ENCODE measurements at places on chromosomes 12 and 14.

DNA sequence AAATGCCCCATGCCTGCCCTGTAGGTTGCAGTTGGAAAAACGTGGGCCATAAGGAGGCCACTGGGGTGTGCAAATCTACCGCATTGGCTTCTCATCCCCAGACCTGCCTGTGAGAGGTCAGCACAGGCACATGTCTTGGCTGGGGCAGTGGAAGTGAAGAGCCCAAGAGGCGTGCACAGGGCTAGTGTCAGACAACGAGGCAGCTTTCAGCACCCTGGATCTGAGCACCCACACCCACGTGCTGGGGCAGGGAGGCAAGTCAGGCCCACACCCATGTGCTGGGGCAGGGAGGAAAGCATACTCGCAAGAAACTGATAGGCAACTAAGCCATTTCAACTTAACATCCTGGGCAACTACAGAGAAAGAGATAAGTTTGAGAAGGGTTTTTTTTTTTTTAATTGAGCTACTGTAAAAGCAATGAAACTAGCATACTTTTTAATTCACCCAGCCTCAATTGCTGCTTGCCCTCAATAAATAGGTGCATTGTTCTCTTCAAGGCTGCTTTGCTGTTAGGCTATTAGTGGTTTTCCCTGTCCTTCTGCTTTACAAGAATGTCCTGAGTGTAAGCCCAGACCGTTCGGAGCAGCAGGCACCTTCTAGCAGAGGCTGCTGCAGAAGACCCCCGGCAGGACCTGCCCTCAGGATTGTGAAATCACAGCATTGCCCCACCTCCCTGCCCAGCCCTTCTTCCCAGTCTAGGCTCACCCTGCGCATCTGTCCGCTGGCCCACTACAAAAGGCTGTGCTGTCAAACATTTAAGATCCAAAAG lies 355.3 kb upstream of the FKBP4 start:
- DNase-seq: no peak

DNA sequence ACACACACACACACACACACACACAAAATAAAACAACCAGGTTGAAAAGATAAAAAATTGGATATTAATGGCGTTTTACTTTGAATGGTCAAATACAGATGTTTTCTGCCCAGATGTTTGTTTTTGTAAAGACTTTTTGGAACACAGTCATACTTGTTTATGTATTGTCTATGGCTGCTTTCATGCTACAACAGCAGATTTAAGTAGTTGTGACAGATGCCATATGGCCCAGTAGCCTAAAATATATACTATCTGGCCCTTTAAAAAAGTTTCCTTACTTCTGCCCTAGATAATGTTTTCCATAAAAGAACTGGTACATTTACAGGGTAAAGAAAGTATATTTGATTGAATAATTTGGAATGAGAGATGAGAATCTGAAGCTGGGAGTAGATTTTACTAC lies 1362.8 kb upstream of the SEL1L start:
- DNase-seq: no peak

DNA sequence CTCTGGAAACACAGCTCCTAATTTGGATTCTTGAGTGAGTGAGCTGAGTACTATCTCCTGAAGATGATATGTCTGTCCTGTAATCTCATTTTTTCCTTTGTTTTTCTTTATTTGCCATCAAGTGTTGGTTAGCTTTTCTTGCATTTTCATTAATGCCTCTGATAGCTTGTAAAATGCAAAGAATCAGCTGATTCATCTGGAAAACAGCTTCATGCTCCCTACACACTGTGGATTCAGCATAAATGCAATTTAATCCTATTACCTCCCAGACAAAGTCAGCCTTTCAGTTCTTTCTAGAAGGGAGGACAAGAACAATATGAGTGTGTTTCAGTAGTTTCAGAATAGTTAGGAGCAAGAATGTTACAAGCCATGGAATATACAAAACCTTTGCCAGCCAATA lies 79.4 kb downstream of the DACT1 start:
- DNase-seq: no peak

DNA sequence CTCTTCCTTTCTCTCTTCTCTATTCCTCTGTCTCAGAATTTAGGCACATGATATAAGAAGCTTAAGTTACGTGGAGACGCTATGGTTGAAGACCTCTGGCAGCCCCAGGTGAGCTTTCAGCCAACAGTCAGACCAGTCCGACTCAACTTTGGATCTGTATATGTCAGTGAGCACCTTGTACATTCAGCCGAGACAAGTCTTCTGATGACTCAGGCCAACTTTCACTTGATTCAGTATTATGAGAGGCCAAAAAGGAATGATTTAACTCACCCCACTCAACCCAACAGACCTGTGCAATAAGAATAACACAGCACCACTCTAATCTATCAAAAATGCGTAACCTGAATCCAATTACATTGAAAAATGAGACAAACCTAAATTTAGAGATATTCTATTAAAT lies 47.5 kb upstream of the FOXG1 start:
- DNase-seq: no peak

GRCh38 chr12:125512541-125513298 lies 447.5 kb downstream of the AACS start:
- no peak for DNase-seq

DNA sequence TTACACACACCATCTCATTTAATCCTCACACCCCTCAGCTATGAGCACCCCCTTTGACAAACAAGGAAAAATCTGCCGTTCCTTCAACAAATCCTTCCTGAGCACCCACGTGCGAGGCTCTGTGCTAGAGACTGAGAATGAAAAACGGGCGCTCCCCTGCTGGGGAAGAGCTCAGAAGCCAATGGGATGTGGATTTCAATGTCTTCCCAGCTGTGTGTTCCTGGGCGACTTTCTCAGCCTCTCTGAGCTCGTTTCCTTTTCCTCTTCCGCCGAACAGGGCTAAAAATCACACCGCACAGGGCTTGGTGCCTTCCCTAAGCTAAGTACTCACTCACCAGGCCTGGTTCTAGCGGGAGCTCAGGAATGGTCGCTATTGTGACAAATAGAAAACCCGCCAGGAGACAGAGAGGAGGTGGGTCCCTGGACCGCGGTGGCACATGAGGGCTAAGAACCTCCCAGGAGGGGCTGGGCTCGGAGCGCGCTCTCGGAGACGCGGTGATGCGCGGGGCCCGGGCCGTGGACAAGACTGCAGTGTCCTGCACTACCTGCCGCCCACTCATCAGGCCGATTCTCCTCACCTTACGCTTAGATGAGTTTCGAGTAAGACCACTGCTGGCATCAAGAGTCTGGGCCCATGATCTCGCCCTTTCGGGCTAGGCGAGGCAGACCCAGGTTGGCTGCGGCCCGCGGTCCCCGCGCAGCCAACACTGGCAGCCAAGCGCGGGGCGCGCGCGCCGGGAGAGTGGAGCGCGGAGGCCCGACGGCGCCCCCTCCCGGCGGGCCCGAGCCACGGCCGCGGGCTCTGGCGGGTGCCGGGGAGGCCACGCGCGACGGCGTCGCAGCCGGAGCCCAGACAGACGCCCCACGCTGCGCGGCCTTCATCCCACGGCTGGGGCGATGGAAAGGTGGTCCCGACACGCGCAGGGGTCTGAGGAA lies 17.0 kb downstream of the ZDHHC22 start:
- DNase-seq: peak; percentile 53

- no peak for DNase-seq
Measured at GRCh38 chr14:54798465-54799124, 104.0 kb downstream of the GCH1 start.

DNA sequence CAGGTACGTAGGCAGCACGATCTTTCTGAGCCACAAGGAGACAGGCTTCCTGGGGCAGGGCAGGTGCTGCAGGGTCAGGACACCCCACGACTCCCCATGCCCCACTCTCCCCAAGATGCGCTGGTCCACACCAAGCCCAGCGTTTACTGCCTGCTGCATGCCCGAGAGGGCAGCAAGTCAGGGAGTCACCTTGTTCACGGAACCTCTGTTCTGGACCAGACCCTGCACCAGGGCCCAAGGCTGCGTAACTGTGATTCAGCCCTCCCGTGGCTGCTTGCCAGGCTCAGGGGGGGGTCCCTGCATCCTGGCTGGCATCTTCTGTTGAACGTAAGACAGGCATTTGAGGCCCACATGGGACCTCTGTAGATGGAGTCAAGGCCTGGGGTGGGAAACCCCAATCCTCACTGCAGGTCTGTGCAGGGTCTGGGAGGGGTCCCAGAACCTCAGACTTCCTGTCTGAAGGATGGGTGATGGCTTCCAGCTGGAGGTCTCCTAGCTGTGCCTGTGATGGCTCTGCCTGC lies 228.6 kb upstream of the RTL1 start:
- no peak for DNase-seq

- DNase-seq: peak; percentile 3
Measured at GRCh38 chr14:101222362-101223070, 319.0 kb upstream of the RTL1 start.

GRCh38 chr12:78331753-78332152 lies 501.1 kb downstream of the NAV3 start:
- DNase-seq: no peak

DNA sequence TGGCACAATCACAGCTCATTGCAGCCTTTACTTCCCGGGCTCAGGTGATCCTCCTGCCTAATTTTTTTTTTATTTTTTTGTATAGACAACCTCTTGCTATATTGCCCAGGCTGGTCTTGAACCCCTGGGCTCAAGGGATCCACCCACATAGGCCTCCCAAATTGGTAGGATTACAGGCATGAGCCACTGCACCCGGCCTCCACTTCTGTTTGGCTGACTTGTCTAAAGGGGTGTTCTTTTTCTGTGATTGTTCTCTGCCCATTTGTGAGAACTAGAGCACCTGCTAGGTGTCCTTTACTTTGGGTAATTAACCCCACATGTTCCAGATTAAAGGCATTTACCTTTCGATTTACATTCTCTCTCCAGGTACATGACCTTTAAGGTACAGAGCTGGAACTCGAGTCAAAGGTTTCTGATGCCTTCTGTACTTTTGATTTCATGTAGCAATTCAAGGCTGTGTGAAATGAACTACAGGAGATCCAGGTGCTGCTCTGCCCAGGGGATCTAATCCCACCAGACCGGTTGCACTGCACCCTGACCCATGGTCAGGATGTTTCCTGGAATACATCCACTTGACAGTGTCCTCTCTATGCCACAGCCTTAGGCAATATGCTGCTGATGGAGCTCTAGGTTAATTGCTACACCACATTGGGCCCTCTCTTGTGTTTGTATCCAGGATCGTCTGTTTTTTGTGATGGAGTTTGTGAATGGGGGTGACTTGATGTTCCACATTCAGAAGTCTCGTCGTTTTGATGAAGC lies 163.6 kb downstream of the PRKCH start:
- peak; percentile 78 for DNase-seq

DNA sequence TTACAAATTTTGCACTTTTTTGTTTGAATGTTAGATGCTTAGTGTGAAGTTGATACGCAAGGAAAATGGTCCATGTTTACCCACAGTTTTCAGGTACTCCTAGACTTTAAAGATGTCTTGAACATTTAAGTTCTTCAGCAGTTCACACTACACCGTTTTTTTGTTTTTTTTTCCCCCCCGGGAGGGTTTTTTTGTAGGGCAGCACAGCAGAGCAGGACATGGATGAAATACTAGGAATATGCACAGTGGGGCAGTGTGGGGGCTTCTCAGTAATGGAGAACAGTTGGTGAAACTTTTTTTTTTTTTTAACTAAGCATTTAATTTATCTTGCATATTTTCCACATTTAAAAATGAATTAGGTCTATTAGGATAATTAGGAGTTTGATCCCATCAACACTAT lies 4.9 kb downstream of the RAN start:
- DNase-seq: no peak

DNA sequence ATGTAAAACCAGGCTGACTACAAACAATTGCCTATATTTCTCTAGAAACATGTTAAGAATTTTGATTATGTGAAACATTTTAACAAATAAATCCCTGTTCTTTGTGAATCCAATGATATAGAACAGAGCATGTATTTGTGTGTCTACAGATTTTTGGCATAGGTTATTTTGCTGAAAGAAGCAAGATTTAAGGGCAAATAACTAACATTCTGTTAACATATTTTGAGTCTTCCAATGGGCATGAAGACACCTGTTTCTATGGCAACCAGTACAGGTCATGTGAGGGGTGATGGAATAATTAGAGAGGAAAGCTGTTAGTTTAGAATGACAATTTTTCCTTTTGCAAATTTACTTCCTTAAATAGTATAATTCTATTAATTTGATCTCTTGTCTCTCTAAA lies 8.8 kb downstream of the ART4 start:
- DNase-seq: no peak

DNA sequence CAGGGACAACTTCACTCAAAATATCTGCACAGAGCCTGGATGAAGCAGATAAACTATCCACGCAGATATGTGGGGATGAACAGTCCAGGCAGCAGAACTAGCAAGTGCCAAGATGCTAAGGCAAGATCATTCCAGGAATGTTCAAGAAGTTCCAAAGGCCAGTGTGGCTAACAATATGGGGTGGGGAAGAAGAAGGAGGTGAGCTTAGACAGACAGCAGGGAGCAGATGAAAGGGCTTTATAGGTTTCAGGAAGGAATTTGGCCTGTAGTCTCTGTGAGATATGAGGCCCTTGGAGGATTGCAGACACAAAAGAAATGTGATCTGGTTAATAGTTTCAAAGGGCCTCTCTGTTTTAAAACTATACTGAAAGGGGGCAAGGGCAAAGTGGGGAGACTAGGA lies 63.5 kb upstream of the PPM1H start:
- DNase-seq: peak; percentile 23

DNA sequence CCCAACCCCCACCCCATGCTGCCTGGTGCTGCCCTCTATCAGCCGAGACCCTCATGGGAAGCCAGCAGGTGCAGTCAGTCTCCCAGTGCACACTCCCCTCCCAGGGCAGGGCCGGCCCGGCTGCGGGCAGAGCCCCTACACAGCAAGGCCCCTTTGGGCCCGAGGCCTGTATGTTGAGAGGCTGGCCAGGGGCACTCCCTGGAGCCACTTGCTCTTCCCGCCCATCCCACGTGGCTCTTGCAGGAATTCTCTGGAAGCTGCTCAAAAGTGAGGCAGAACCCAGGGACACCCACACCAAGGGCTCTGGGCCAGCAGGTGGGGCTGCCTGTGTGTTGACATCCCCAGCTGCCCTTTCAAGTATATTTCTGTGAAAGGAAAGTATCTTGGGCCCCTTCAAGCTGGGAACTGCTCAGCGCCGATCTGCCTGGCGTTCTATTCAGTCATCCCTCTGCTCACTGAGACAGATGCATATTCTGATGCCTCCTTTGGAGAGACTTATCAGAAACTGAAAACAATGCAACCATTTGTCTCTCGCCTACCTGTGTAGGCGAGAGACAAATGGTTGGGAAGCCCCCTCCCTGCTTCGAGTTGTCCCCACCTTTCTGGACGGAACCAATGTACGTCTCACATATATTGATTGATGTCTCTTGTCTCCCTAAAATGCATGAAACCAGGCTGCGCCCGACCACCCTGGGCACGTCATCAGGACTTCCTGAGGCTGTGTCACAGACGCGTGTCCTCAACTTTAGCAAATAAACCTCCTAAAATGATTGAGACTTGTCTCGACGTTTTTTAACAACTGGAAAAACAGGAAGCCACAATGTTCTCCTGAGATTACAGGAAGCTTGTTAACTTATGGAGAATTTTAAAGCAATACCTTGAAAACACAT lies 6.0 kb downstream of the GPR132 start:
- DNase-seq: peak; percentile 53

Measured in ELF-1 (cell line).